ENCODE measurements at places on chromosomes 6 and 20.

- no peaks in the 10 kb centered on the region for H3K4me1 ChIP-seq
- H3K4me3 ChIP-seq, result no peak overlapping the region
- DNase-seq, result no peak
- no peaks in the 10 kb centered on the region for H3K36me3 ChIP-seq
- no peak overlapping the region for H3K27ac ChIP-seq
- H3K27me3 ChIP-seq, result peaks cover 9% of the 10 kb centered on the region
These were observed 13.5 kb downstream of the DLGAP4 start for GRCh38 chr20:36319356-36320260.

GRCh38 chr20:63332488-63333240, 28.5 kb downstream of the CHRNA4 start:
- peaks cover 4% of the 10 kb centered on the region for H3K27me3 ChIP-seq
- H3K36me3 ChIP-seq, result no peaks in the 10 kb centered on the region
- H3K4me3 ChIP-seq, result no peak overlapping the region
- peaks cover 4% of the 10 kb centered on the region for H3K4me1 ChIP-seq
- H3K27ac ChIP-seq, result no peak overlapping the region

- H3K27me3 ChIP-seq, result no peaks in the 10 kb centered on the region
- H3K36me3 ChIP-seq, result no peaks in the 10 kb centered on the region
- peak; percentile 47 for DNase-seq
- no peaks in the 10 kb centered on the region for H3K4me1 ChIP-seq
These were observed 73.8 kb downstream of the EYA4 start for GRCh38 chr6:133314947-133315346.

- no peak overlapping the region for H3K27ac ChIP-seq
- H3K4me3 ChIP-seq, result no peak overlapping the region
- DNase-seq, result no peak
- H3K4me1 ChIP-seq, result no peaks in the 10 kb centered on the region
- no peaks in the 10 kb centered on the region for H3K36me3 ChIP-seq
- no peaks in the 10 kb centered on the region for H3K27me3 ChIP-seq
These were observed 172.9 kb downstream of the MCHR2 start for GRCh38 chr6:99821164-99821563.

- no peaks in the 10 kb centered on the region for H3K27me3 ChIP-seq
- no peak for DNase-seq
These were observed 299.6 kb upstream of the STXBP5 start for GRCh38 chr6:146904596-146904995.

DNA sequence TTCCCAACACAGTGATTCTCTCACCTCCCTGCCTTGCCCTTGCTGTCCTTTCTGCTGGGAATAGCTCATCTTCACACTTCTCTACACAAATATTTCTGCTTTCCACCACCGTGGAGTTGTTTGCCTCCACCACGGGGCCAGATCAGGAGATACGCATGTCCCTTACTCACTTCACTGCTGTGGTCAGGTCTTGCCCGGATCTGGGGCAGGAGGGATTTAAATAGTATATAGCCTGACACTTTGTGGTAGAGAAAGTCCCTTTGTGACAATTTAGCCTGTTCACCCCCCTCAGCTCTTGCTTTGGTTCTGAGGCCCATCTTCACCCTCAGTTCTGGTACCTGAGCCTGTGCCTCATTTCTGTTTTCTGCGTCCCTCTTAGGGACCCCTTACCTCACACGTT, 92.6 kb upstream of the PREP start:
- no peak for DNase-seq
- H3K4me1 ChIP-seq, result peaks cover 7% of the 10 kb centered on the region
- H3K27me3 ChIP-seq, result no peaks in the 10 kb centered on the region
- H3K36me3 ChIP-seq, result no peaks in the 10 kb centered on the region

GRCh38 chr6:26507658-26508057, 7.6 kb downstream of the BTN1A1 start:
- DNase-seq, result no peak
- H3K4me3 ChIP-seq, result no peak overlapping the region
- no peaks in the 10 kb centered on the region for H3K4me1 ChIP-seq
- no peak overlapping the region for H3K27ac ChIP-seq
- H3K27me3 ChIP-seq, result peaks cover 10% of the 10 kb centered on the region

- H3K36me3 ChIP-seq, result no peaks in the 10 kb centered on the region
- H3K27me3 ChIP-seq, result no peaks in the 10 kb centered on the region
- no peak overlapping the region for H3K27ac ChIP-seq
- no peak overlapping the region for H3K4me3 ChIP-seq
- no peak for DNase-seq
- no peaks in the 10 kb centered on the region for H3K4me1 ChIP-seq
These were observed 33.2 kb upstream of the SNX9 start for GRCh38 chr6:157789861-157790260.

GRCh38 chr6:19410481-19410880, 426.7 kb upstream of the ID4 start:
- H3K27ac ChIP-seq, result no peak overlapping the region
- peaks cover 9% of the 10 kb centered on the region for H3K4me1 ChIP-seq
- DNase-seq, result peak; percentile 88
- no peaks in the 10 kb centered on the region for H3K36me3 ChIP-seq
- no peaks in the 10 kb centered on the region for H3K27me3 ChIP-seq

DNA sequence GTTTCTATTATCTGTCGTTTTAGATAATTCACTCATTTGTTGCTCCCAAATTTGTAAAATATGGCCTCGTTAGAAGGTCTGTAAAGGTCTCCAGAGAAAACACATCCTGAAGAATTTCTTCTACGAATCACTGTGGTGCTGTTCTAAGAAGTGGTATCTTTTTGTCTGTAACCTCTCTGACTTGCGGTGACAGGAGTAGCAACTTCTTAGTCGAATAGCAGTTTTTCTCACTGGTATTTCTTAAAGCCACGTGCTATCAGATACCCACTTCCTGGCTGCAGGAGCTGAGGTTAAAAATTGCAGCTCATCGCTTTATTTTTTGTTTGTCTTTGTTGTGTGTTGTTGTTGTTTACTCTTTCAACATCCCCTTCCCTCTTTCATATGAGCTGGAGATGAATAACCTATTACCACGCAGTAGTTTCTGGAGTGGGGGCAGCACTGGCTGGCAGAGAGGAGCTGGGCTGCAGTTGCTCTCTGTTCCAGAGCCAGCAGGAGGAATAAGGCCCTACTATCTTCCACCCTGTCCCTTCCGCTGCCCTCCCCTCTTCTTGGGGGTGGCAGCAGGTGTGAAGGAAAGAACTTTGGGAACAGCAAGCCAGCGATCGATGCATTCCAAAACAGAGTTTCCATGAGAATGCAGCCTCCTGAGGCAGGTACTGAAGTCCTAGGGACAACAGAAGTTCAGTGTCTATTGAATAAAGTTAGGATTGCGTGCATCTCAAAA, 64.7 kb downstream of the C6orf118 start:
- H3K27me3 ChIP-seq, result no peaks in the 10 kb centered on the region
- no peak overlapping the region for H3K27ac ChIP-seq
- no peaks in the 10 kb centered on the region for H3K36me3 ChIP-seq
- DNase-seq, result no peak
- H3K4me3 ChIP-seq, result no peak overlapping the region
- H3K4me1 ChIP-seq, result no peaks in the 10 kb centered on the region

DNA sequence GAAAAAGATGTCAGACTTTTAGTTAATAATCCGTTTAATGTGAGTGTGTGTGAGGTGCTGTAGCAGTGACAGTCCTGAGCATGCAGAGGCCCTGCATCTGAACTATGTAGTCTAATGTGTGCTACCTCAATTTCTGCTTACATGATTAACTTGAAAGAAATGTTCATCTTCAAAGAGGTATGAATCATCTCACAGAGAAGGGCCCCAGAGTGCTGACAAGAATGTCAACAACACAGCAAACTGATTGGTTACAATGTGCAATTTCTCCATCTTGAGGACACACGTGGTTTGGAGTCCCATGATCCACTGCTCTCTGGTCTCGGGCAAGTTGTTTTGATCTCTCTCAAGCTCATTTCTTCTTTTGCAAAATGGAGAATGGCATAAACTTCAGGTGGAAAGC, 61.7 kb upstream of the EMILIN3 start:
- H3K4me3 ChIP-seq, result no peak overlapping the region
- no peaks in the 10 kb centered on the region for H3K27me3 ChIP-seq
- H3K36me3 ChIP-seq, result peaks cover 3% of the 10 kb centered on the region
- DNase-seq, result peak; percentile 75
- H3K4me1 ChIP-seq, result peaks cover 7% of the 10 kb centered on the region

DNA sequence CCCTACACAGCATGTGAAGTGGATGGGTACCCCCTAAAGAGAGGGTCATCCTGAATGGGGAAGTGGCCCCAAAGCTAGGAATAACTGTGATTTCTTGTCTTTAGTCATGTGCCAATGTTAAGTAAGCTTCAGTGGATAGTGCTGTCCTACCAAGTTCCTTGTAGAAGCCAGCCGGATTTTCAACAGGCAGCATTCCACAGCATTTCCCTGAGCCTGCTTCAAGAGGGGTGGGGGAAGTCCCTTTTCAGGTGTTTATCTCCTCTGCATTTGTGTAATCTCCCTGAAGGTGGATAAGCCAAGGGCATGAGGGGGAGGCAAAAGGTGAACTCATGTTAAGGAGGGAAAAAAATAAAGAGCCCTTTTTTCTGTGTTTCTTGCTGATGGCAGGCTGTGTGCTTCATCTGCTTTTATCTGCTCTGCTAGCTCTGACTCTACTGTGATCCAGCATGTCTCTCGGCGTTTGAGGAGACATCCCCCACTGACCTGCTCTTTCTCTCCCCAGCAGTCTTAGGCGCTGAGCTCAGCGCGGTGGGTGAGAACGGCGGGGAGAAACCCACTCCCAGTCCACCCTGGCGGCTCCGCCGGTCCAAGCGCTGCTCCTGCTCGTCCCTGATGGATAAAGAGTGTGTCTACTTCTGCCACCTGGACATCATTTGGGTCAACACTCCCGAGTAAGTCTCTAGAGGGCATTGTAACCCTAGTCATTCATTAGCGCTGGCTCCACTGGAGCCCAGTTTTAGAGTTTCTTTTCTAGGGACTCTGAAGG, 1.9 kb downstream of the EDN1 start:
- H3K4me1 ChIP-seq, result peaks cover 36% of the 10 kb centered on the region
- no peaks in the 10 kb centered on the region for H3K27me3 ChIP-seq
- DNase-seq, result peak; percentile 39
- peaks cover 22% of the 10 kb centered on the region for H3K36me3 ChIP-seq
- H3K4me3 ChIP-seq, result peak overlapping the region; percentile 83

DNA sequence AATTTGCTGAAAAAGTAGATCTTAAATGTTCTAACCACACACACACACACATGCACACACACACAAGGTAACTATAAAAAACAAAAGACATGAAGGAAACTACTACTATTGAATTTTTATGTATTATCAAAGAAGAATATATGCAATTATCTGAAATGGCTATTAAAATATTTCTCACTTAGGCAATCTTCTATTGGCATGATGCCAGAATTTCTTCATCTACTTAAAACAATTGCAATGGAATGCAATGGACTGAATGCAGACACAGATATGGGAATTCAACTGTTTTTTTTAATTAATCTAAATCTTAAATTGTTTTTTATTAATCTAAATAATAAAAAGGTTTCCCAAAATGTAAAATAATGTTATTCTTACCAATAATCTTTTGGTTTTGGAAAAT, 152.6 kb upstream of the SMLR1 start:
- no peaks in the 10 kb centered on the region for H3K4me1 ChIP-seq
- no peaks in the 10 kb centered on the region for H3K27me3 ChIP-seq
- H3K27ac ChIP-seq, result peak overlapping the region; percentile 21
- no peak for DNase-seq
- no peak overlapping the region for H3K4me3 ChIP-seq
- no peaks in the 10 kb centered on the region for H3K36me3 ChIP-seq

DNA sequence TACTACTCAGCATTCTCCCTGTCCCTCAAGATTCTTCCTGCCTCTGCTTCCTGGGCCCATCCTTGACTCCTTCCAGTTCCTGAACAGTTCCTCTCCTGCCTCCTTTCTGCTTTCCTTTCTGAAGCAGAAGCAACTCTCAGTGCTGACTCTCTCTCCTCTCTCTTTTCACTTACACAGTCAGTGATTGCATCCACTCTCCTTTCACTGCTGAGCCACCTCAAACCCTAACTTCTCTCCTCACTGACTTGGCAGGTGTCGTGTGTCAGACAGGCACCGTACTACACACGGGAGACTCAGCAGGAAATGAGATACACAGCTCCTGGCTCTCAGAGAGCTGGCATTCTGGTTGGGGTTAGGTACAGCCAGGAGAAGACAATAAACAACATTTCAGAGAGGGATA, 5.6 kb downstream of the ABHD16A start:
- H3K27me3 ChIP-seq, result no peaks in the 10 kb centered on the region
- DNase-seq, result no peak
- H3K4me3 ChIP-seq, result no peak overlapping the region
- no peak overlapping the region for H3K27ac ChIP-seq

DNA sequence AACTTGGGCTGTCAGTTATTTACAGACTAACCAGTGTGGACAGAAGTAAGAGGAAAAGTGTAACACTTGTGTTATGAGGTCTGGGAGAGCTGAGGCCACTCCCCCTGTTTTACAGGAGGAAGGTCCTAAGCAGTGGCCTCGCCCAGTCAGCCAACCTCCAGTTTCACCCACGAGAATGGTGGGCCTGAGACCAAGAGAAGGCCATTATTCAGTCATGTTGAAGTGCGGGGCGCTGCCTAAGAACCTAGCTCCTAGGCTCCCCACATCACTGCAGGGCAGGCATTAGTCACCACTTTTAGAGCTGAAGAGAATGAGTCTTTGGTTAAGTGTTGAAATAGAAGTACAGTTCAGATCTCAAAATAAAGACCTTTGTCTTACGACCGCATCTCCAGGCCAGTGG, 27.9 kb downstream of the CDYL start:
- H3K4me3 ChIP-seq, result no peak overlapping the region
- no peak overlapping the region for H3K27ac ChIP-seq
- H3K27me3 ChIP-seq, result no peaks in the 10 kb centered on the region

DNA sequence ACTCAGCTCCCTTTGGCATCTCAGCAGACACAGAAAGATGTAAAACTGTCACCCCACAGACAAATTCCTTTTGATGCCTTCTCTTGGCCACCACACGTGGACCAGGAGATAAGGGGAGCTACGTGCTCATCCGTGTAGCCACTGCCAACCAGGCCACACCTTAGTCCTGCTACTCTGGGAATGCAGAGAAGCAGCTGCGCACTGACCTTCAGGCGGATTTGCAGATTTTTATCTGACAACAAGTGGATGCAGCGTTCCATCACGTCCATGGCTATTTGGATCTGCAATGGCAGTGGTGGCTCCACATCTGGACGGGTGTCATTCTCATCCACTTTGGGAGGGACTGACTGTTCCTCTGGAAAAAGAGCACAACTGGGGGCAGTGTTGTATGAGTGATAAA, 30.8 kb downstream of the TTI1 start:
- H3K27me3 ChIP-seq, result no peaks in the 10 kb centered on the region
- H3K27ac ChIP-seq, result no peak overlapping the region

GRCh38 chr6:2266031-2266795, 20.8 kb upstream of the GMDS start:
- H3K4me3 ChIP-seq, result no peak overlapping the region
- H3K36me3 ChIP-seq, result no peaks in the 10 kb centered on the region
- no peaks in the 10 kb centered on the region for H3K4me1 ChIP-seq
- H3K27ac ChIP-seq, result no peak overlapping the region

DNA sequence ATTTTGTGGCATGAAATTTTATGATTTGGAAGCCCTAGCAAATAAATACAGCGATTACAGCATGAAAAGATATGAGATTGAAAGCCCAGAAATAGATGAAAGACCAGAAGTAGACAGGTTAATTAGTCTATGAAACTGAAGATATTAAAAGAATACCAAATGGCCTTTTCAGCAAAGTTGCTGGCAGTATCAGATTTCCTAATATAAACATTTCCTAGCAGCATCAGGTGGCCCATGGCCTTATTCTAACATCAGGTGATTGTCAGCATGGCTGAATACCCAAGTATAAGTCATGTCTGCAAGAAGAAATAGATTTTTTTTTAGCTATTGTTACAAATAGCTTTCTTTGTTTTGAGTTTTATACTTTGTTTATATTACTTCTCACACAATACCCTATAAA, 93.2 kb downstream of the CLVS2 start:
- no peaks in the 10 kb centered on the region for H3K27me3 ChIP-seq
- H3K27ac ChIP-seq, result no peak overlapping the region
- H3K4me3 ChIP-seq, result no peak overlapping the region
- no peaks in the 10 kb centered on the region for H3K36me3 ChIP-seq
- H3K4me1 ChIP-seq, result peaks cover 2% of the 10 kb centered on the region

Data from astrocyte (in vitro differentiated cells and primary cell).